ENCODE measurements at places on chromosomes 13 and 19. TPM values are rescaled to one million over a fixed set of nuclear protein-coding genes. Genes with fewer than 3 reads are reported as not detected.

Gene FRY
- 7.8 TPM for total RNA-seq

Gene MISP3
- total RNA-seq, result 0.45 TPM

Gene CD70
- 3.1 TPM for total RNA-seq

Gene ARHGAP45
- 136 TPM for total RNA-seq

Gene CYP2F1
- total RNA-seq, result not detected

Gene CPB2
- not detected for total RNA-seq

Gene ELSPBP1
- total RNA-seq, result not detected

Gene ODAD3
- total RNA-seq, result 0.19 TPM

Gene CGB2
- not detected for total RNA-seq

Gene RGS9BP
- 0.10 TPM for total RNA-seq

GRCh38 chr19:34804115-34804514 lies 31.1 kb upstream of the ZNF599 start:
- no peak for DNase-seq

DNA sequence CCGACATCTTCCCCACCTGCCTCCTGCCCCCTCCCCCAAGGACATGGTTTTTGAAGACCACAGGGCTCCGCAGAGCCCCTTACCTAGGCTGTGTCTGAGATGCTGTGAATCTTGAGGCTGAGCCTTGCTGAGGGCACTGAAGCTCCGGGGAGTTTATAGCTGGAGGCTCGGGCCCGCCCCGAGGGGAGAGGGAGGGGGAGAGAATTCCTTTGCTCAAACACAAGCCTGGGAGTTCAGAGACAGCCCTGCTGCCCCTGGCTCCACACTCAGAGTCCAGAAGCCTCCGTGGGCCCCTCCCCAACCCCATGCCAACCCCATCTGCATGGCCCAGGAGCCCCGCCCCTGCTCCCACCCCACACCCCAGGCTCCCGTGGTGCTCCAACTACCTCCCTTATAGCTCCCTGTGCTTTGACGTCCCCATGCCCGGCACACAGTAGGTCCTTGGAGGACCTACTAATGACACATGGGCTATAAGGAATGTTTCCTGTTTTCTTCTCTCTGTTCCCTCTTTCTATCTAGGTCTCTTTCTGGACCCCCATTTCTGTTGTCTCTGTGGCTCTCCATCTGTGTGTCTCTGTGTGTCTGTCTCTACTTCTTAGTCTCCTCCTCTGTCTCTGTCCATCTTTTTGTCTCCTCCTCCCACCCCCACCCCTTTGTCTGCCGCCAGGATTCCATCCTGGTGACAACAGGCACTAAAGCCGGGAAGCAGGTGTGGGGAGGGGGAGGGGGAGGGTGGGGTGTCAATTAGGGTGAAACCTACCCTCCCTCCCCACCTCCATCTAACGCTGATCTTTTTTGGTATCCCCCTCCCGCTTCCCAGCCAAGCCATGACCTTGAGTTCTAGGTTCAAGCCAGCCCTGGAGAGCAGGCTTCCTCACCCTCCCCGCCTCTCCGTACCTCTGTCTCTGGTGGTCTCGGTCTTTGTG lies at the start of gene TNNT1:
Gene TNNT1 (minus strand): TSS at position 129 of the 926 bp plus-strand sequence. CDS start 2,049 bp downstream, outside the sequence.
- no peak for DNase-seq

DNA sequence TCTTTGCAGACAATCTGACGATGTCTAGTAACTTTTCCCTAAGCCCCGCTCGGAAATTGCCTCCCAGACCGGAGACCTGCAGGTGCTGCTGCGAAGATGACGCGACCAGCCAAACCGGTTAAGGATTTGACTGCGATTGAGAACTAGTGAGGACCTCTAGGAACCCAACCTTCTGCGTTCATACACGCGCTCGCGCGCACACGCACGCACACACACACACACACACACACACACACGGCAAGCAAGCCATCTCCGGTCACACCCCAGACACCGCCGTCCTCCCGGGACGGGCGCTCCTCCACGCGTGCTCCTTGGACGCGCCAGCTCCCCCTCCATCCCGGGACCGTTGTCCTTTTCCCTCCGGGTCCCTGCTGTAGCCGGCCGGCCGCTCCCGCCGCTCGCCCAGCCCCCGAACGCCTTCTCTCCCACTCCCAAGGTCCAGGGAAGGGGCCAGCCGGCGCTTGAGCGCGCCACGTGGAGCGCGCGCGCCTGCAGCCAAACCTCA lies 1.2 kb downstream of the TBC1D4 start:
- DNase-seq, result peak; percentile 29

GRCh38 chr19:46446021-46446420 lies 17.3 kb upstream of the PNMA8C start:
- DNase-seq, result no peak

GRCh38 chr13:111659219-111659775 lies 338.9 kb downstream of the TEX29 start:
- no peak for DNase-seq

GRCh38 chr13:23440821-23441618 lies 7.5 kb upstream of the SACS start:
- no peak for DNase-seq

GRCh38 chr19:46718157-46718933 lies 1.4 kb upstream of the PRKD2 start:
- peak; percentile 74 for DNase-seq

- no peak for DNase-seq
Measured at GRCh38 chr13:44188257-44188656, 185.4 kb upstream of the SERP2 start.

DNA sequence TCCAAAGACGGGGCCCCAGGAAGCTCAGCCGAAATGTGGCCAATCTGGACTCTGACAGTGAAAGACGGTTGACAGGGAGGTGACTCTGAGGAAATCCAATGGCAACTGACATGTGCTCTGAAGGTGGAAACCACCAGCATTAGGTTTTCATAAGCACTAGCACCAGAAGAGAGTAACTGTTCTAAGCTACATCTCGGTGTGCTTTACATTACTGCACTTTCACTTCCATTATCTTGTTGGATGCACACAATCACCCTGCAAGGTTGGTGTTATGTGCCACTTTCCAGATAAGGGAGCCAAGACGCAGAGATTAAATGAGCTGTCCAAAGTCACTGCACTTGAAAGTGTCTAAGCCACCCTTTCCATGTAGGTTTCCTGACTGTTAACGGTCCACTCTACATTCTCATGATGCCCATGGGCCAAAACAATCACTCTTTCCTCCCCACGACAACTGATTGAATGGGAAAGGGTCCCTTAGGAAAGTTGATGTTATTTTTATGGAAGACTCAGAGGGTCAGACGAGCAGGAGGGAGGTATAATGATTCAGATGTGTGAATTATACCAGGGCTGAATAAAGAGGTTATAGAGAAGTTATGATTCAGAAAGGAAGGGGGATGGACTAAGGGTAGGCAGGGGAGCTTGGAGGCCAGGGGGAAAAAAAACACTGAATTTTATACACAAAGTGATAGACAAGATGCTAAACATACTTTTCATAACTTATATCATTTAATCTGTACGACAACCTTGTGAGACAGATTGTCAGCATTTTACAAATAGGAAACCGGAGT lies 52.8 kb downstream of the RUBCNL start:
- no peak for DNase-seq

DNA sequence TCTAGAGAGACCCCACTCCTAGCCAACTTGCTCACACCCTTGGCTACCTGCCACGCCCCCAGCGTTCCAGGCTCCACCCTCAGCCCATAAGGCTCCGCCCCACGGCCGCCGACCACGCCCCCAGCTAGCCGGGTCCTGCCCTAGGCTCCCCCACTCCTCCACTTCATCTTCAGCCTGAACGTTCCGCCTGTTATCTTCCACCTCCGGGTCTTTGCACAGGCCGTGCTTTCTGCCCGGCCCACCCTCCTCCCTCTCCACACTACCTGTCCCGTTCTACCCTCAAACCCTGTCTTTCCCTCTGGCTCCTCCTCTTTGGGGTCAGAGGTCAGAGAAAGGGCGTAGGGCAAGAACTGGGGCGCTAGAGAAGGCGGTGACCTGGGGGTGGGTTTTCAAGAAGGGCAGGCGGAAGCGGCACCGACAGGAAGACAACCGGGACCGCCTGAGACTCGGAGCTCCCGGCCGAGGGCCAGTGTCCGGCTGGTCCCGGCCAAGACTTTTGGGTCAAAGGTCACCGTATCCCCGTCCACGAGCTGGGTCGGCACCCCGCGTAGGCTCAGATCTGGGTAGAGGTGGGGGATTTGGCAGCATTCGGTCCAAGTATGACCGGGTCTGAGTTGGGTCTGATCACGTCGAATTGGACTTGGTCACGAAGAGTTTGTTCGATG lies 2.2 kb downstream of the PDE4C start:
- DNase-seq, result peak; percentile 29

DNA sequence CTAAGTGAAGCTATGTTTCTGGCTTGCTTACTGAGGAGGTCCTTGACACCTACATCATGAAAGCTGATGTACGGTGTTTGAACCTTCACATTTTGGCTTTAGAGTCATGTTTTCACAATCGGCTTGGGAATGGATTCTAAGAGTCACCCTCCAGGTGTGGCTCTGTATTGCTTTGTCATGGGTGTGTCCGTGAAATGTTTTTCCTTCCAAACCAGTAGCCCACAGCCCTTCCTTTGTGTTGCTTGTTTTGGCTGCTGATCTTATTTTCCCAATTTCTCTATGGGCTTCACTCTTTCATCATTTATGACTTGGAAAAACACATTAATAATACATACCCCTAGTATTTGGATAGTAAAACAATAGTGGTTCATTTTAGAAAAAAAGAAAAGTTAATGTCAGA lies 240.6 kb downstream of the GGACT start:
- DNase-seq, result no peak

DNA sequence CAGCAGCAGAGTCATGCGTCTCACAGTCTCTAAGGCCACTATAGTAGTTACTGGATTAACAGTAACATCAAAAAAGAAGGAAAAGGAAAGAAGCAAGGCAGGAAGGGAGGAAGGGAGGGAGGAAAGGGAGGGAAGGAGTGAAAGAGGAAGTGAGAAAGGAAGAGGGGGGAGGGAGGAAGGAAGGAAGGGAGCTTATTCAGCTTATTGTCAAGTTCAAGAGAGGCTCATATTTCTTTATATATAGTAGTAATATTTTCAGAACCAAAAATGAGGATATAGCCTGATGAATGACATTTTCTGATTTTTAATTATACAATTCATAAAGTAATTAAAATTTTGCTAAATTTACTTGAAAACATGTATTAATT lies 17.7 kb upstream of the RUBCNL start:
- no peak for DNase-seq

- peak; percentile 62 for DNase-seq
Measured at GRCh38 chr19:518598-519231, 11.4 kb downstream of the TPGS1 start.

GRCh38 chr13:30156826-30157615 lies 150.3 kb downstream of the KATNAL1 start:
- DNase-seq, result no peak

DNA sequence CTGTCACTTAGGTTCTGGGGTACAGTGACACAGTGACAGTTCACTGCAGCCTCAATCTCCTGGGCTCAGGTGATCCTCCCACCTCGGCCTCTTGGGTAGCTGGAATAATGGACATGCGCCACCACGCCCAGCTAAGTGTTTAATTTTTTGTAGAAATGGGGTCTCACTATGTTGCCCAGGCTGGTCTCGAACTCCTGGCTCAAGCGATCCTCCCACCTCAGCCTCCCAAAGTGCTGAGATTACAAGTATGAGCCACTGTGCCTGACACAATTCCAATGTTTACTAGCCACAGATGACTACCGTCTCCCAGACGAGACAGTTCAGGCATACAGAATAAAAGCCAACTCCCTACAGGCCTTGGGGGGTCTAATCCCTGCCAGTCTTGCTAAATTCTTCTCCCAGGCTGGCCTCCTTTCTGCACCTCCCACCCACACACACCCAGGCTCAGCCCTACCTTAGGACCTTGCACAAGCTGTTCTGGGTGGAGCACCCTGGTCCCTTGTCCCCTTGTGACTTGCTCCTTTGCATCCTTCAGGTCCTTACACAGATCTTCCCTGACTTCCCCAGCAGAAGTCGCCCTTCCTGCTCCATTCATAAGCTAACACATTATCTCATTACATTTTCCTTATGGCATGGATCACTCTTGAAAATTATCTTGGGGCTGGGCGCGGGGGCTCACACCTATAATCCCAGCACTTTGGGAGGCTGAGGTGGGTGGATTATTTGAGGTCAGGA lies 106.4 kb downstream of the INSR start:
- DNase-seq, result no peak

DNA sequence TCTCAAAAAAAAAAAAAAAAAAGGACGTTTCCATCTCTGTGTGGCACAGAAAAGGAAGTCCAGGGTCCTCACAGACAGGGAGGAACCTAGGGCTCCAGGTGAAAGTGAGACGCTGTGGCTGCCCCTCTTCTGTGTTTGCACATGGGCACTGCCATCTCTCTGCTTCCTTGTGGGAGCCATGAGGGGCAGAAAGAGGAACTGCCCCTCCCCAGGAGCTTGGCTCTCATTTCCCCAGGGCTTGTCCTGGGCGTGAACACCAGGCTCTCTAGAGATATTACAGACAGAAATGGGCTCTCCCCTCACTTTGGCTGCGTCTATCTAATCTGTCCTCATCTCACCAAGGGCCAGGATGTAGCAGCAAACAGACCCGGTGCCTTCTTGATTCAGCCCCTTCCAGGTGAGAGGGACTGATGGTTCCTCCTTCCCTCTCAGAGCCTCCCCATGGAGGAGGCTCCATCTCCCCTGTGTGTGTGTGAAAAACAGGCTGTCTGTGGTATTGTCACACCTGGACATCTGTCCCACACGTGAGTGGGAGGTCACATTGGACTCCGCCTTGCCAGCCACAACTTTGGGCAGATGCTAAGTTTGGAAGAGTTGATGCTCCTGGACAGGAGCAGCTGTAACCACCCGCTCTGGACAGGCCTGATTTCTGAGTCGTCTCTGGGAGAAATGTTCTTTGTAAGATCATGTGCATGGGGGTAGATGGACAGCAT lies 840 bp upstream of the LILRA4 start:
- DNase-seq, result peak; percentile 2

DNA sequence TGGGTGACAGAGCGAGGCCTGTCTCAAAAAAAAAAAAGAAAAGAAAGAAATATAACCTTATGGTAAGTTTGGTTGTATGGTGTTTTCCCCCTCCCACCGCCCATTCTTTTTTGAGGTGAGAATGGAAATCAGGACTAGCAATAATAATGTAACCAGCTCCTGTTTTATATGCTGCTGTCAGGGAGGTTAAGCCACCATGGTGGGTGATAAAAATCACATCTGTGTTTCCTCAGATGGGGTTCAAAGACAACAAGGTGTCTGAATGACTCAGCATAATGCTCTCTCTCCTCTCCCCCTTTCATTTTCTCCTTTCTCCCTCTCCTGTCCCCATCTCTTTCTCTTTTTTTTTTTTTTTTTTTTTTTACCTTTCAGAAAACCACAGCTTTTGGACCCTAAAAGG lies 28.3 kb upstream of the GARRE1 start:
- peak; percentile 56 for DNase-seq

- no peak for DNase-seq
Measured at GRCh38 chr13:73162912-73163911, 104.4 kb downstream of the KLF5 start.
